ENCODE measurements at places on chromosomes 5 and 9.

DNA sequence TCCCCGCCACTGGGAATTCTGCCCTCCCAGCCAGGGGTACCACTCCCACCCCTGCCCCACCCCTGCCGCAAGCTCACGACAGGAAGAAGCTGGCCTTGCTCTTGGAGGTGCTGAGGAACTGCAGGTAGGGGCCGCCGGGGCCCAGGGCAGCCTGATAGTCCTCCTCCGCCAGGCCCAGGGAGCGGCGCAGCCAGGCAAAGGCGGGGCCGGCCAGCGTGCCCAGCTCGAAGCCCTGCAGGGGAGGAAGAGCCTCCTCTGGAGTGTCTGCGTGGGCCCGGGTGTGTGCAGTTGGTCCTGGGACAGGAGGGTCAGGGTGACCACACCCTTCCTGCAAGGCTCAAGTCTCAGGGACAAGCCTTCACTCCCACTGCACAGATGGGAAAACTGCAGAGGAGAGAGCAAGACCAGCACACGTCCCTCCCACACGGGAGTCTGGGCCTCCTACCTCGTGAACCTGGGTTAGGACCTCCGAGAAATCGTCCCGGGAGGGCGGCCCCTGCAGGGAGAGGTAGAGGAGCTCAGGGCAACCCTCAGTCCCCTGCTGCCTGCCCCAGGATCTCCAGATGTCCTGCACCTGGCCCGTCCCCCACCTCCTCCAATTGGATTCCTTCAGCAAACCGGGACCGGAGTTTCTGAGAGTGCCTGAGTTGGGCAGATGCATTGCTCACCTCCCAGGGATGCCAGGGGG is 2.4 kb downstream of the PIP5KL1 start:
- DNase-seq = no peak

GRCh38 chr9:83623679-83624076 is 735 bp downstream of the IDNK start:
- DNase-seq = no peak

- DNase-seq = no peak
Observed at GRCh38 chr5:150159741-150160179, 4.1 kb upstream of the PDGFRB start.

DNA sequence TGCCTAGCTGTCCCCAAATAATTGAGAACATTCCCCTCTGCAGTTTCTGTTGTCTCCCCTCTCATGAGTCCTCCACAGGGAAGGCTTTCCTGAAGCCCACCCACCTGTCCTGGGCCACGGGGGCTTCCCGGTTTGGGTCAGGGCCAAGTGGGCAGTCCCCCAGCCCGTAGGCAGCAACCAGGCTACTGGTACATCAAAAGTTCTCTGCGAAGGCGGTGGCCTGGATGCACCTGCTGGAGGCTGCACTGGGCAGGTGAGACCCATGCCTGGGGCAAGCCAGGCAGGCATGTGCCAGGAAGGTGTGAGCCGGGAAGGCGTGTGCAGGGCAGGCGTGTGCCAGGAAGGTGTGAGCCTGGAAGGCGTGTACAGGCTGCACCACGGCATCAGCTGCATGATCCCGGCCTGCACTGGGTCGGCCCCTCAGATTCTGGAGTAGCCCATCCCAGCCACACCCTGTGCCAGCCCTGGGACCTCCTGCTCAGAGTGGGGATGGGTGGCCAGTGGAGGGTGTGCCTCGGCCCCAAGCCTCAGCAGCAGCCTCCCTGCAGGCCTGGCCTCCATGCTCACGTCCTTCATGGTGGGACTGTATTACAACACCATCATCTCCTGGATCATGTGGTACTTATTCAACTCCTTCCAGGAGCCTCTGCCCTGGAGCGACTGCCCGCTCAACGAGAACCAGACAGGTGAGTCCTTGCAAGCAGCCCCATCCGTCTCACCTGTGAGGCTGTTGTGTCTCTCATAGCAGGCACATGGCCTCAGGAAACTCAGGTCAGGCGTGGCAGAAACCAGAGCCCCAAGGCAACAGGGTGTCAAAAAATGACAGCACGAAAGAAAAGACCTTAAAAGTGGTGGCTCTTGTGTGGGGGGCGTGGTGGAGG is 8.7 kb downstream of the SLC6A19 start:
- DNase-seq = no peak

GRCh38 chr9:103867886-103868285 is 226.2 kb upstream of the SMC2 start:
- no peak for DNase-seq

DNA sequence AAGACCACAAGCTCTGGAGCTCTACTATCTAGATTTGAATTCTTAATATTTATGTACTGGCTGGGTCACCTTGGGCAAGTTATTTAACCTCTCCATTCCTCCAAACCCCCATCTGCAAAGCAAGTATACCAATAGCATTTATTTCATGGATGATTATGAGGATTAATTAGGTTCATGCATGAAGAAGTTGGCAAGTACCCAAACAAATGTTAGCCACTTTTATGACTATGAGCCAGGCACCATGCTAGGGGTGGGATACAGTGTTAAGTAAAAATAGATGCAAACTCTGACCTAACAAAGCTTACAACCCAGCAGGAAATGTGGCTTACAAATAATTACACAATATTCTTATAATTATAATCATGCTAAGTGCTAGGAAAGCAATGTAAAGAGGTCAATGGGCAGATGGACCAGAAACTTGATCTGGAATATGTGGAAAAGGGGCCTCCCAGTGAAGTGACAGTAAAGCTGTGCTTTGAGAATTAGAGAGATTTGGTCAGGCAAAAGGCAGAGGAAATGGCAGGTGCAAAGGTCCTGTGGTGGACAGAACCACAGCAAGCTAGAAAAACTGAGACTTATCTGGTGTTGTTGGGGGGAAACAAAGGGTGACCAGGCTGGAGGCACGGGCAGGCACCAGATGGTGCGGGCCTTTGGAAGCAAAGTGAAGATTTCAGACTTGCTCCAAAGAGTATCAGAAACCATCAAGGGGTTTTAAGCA is 525.2 kb upstream of the TRPC7 start:
- no peak for DNase-seq

DNA sequence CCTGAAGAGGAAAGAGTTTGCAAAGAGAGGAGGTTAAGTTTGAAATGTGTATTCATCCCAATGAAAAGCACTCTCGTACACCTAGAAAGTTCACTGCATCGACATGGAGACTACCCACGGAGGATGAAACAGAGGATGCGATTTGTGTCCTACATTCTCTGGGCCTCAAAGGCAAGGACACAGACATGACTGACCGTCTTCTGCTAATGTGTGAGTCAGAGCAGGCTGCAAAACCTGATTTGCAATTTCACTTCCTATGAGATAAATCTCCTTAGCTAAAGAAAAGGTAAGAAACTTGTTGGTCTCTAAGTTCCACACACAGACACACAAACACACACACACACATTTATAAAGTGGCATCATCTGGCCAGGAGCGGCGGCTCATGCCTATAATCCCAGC is 98.6 kb downstream of the GNAQ start:
- no peak for DNase-seq

DNA sequence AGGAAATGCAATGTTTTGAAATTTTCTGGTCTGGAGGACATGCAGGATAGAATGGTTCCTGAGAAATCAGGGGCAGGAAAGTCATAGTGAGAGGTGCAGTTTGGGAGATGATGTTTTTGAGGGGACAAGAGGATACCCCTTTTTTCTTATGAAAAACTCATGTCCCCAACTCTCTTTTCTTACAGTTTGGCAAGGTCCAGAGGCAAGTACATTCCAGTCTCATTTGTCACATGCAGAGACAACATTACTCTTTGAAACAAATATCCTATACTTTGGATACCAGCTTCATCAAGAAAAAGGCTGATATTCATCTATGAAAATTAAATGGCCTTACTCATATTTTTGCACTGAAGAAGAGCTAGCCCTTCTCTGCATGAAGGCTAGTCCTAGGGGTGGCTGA is 48.2 kb downstream of the EQTN start:
- DNase-seq = no peak

GRCh38 chr9:99814359-99814758 is 7.3 kb upstream of the NR4A3 start:
- DNase-seq = no peak

DNA sequence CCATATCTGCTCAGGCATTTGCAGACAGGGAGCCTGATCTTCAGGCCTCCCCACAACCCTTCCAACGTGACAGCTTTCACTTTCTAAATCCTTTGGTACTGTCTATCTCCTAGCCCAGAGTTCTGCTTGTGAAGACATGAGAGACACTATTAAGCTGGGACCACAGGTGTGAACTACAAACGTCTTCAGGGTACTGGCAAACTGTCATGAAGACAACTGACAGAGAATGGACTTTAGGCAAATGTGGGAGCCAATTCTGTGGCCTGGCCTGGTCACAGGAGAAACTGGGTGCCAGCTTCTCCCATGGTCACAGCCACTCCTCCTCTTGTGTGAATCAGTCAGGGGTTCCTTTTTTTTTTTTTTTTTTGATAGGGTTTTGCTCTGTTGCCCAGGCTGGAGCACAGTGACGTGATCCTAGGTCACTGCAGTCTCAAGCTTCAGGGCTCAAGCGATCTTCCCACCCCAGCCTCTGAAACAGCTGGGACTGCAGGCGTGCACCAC is 10.4 kb downstream of the TRIM14 start:
- no peak for DNase-seq

DNA sequence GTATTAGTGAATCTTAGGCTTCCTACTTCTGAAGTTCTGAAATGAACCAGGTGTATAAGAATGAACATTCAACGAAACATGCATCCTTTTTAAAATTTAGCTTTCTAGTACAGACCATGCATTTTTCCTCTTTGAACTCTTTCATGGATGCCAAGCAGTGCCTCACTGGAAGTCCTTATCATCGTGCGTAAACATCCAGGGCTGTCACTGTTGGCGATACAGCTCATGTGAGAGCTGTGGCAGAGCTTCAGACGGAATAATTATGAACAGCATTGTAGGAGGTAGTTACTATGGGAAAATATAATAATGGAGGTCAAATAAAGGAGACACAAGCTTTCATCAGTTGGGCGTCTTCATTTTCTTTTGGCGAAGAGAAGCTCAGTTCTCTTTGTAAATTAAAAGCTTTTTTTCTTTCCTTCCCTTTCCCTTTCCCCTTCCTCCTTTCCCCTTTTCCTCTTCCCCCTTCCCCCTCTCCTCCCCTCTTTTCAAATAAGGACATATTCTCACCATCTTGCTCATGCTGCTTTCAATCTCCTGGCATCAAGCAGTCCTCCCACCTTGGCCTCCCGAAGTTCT is 167.3 kb downstream of the KDM4C start:
- no peak for DNase-seq

DNA sequence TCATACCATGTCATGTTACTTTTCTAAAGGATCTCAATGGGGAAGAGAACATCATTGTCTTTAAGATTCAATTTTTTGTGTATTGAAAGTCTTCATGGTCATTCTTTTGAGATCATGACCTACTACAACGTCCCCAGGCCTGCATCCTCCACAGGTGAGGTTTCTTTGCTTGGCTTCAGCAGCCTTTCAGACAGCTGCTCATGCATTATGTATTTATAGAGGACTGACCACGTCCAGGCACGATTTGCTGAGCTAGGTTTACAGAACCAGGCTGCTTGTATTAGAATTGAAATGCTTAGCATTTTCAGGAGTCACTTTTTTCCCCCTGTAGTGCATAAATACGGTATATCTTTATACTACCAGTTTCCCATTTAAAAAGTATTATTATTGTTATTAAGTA is 70.4 kb downstream of the LIX1 start:
- DNase-seq = no peak

- DNase-seq = no peak
Observed at GRCh38 chr5:56279291-56279690, 46.2 kb upstream of the ANKRD55 start.

GRCh38 chr9:8637626-8638025 is 838.0 kb upstream of the DMAC1 start:
- DNase-seq = no peak

DNA sequence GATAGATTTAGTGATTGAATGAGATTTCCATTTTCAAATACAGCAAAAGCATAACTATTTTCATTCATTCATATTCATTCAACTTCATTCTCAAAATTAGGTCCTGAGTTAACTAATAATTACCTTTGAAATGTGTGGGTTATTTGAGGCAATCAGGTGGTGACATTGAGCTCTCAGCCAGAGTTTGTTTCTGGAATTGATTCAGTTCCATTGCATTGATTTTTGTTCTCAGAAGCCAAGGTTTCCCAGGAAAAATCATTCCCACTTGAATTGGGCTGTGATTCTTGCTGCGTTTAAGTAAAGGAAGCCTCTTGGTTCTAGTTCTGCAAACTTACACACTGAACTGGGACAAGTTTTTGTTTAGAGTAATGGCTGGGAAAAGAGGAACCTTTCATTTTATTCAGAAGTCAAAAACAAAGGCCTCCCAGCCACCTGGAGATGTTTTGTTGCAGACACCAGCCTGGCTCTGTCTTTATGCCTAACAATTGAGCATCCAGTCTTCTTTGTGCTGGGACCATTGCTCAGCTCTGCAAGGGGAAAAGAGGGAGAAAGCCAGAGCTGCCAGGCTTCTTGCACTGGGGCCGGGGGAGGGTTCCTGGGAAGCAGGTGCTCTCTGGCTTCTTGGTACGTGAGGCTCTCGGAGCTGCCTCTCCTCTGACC is 198.6 kb downstream of the TRIO start:
- DNase-seq = no peak

GRCh38 chr5:61245936-61246335 is 83.7 kb upstream of the SMIM15 start:
- DNase-seq = no peak

GRCh38 chr9:121714075-121714705 is 62.8 kb downstream of the DAB2IP start:
- no peak for DNase-seq

GRCh38 chr9:131946180-131946579 is 133.5 kb downstream of the MED27 start:
- no peak for DNase-seq

DNA sequence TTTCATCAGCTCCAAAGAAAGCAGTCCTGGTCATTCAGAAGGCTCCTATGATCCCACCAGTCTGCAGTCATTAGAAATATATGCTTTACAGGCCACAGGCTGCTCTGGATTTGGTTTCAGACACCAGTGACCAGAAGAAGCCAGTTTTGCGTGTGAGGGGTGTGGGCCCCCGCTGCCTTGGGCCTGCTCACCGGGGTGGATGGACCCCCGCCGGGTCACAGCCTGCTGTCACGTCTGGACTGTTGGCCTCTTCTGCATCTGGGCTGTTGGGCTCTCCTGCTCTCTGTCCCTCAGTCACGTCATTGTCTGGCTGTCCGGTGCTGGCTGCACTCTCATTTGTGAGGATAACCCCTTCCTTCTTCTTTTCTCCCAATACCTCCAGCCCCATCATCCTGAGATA is 33.1 kb downstream of the NSUN2 start:
- DNase-seq = no peak

- DNase-seq = no peak
Observed at GRCh38 chr9:88291056-88291455, 97.2 kb upstream of the SPIN1 start.

DNA sequence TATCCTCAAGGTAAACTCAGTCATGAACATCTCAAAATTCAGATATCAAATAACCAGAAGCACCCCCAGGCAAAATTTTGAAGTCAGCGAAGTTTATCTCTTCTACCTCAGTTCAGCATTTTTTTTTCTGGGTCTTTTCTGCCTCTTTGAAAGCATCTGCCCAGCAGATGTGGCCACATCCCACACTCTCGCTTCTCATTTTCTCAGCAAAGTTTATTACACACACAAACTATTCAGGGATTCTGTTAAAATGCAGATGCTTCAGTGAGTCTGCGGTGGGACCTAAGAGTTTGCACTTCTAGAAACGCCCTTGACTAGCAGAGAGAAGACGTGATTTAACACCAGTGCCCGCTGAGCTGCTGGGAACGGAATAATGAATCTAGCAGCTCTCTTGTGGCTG is 19.3 kb downstream of the RASEF start:
- DNase-seq = no peak

Data from T-helper 22 cell (primary cell).